ENCODE measurements at places on chromosomes 1 and 21. TPM values are rescaled to one million over a fixed set of nuclear protein-coding genes. Genes with fewer than 3 reads are reported as not detected.

DNA sequence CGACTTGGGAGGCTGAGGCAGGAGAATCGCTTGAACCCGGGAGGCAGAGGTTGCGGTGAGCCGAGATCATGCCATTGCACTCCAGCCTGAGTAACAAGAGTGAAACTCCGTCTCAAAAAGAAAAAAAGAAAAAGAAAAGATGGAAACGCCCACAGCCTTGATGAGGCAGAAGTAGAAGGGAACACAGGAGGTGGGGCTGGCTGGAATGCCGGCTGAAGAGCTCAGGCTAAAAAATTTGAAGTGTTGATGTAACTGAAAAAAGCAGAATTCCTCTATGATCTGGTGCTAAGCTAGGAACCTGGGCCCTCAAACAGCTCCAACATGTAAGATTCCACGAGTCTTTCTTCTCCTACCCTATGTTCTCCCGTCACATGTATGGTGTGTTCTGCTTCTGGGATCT lies 53.6 kb downstream of the SLC66A1 start:
- no peak for DNase-seq

DNA sequence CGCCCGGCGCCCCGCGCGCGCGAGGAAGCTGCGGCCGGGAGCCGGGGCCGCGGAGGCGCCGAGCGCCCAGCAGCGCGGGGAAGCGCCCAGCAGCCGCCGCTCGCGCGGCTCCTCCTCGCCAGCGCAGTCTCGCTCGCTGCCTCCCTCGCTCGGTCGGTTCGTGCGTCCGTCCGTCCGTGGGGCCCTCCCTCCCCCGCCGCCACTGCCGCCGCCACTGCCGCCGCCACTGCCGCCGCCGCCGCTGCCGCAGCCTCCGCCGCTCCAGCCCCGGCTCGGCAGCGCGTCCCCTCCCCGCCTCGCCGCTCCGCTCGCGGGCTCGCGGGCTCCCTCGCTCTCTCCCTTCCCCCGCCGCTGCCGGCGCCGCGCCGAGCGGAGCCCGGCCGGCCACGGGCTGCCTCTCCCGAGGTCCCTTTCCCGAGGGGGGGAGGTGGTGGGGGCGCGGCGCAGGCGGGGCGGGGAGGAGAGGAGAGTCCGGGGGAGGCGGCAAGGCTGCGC lies at the start of gene KCND3:
KCND3 (minus strand) TSS at position 138 of the 495 bp plus-strand sequence.
- peak; percentile 77 for DNase-seq

DNA sequence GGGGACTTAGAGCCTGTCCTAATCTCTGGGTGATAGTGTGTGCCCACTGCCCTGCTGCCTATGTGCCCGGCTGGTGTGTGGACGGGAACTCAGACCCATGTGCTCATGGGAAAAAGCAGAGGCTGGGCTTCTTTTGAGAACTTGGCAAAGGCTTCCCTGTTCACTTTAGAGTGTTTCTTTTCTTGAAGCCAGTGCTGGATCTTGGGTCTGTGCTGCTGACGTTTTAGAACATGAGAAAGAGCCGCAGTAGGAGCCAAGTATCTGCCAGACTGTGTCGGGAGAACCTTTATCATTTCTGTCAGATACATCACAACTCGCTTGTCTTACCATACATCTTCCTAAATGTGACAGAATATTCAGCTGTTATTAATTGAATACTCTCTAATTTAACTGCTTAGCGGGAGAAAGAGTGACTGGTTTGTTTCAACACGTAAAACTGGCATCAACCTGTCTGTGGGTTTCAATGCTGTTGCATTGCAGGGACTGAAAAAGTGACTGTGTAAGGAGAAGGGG lies 195.2 kb downstream of the PBX1 start:
- no peak for DNase-seq

DNA sequence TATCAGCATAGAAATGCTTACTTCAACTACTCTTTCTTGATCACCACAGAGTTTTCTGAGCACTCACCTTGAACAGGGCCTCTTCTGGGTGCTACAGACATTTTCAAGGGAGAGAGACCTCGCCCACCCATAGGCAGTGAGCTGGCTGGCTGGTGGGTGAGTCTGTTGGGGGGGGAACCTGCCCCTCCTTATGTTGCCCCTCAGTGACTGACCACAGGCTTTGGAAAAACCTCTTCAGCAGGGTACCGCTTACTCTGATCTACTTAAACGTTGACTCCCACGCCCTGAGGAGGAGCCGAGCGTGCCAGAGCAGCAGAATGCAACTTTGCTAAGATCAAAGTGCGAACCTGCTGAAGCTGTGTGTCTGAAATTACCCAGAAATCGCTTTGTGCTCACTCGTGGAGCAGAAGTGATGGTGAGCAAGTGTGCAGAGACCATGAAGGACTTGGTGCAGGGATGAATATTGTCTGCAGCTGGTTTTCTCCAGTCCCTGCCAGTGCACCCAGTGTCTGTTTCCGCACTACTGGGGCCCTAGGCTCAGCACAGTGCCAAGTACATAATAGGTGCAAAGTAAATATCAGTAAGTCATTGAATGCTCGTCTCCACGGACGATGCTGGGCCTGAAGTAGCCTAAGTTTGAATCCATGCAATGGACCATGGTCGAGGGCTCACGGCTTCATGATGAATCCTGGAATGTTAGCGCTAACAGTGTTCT lies 158.7 kb upstream of the IRF2BP2 start:
- DNase-seq = no peak

GRCh38 chr1:2638466-2639115 lies 5.8 kb upstream of the MMEL1 start:
- no peak for DNase-seq

GRCh38 chr1:70916034-70916427 lies 131.6 kb downstream of the PTGER3 start:
- DNase-seq = no peak

GRCh38 chr21:45470087-45470515 lies 65.1 kb downstream of the COL18A1 start:
- no peak for DNase-seq

GRCh38 chr1:11650331-11650991 lies 3.8 kb downstream of the FBXO2 start:
- DNase-seq = peak; percentile 90

The SPRR1B gene
- not detected for total RNA-seq

- no peak for DNase-seq
Measured at GRCh38 chr1:116483481-116484309, 87.1 kb downstream of the CD58 start.

GRCh38 chr1:89673251-89673650 lies 40.3 kb downstream of the LRRC8C start:
- DNase-seq = no peak

The THEM5 gene
- not detected for total RNA-seq

DNA sequence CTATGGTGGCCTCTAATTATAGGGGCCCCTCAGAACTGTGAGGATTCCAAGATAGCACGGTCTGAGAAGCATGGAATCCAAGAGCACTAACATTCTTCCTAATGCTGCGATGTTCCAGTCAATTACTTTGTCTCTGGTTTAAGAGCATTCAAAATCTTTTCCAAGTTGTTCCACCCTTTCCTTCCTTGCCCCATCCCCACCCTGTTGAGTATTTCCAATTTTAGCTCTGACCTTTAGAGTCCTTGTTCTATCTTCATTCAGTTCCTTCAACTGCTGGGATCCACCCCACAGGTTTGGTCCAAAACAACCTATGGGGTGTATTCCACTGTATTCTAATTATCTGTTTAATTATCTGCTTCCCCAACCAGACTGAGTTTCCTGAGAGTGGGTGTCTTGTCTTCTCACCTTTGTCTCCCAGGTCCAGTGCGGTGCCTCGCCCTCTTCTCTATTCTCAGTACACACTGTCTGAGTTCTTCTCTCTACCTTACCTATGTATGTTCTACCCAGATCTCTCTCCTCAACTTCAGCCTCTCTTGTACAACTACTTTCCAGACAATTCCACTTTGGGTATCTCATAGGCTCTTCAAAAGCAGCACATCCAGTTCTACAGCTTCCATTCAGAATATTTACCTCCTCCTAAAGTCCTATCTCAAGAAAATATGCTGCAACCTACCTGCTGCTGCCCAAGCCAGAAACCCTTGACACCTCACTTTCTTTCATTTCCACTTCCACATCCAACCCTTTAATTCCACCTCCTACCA lies 25.0 kb upstream of the BCL9 start:
- no peak for DNase-seq

DNA sequence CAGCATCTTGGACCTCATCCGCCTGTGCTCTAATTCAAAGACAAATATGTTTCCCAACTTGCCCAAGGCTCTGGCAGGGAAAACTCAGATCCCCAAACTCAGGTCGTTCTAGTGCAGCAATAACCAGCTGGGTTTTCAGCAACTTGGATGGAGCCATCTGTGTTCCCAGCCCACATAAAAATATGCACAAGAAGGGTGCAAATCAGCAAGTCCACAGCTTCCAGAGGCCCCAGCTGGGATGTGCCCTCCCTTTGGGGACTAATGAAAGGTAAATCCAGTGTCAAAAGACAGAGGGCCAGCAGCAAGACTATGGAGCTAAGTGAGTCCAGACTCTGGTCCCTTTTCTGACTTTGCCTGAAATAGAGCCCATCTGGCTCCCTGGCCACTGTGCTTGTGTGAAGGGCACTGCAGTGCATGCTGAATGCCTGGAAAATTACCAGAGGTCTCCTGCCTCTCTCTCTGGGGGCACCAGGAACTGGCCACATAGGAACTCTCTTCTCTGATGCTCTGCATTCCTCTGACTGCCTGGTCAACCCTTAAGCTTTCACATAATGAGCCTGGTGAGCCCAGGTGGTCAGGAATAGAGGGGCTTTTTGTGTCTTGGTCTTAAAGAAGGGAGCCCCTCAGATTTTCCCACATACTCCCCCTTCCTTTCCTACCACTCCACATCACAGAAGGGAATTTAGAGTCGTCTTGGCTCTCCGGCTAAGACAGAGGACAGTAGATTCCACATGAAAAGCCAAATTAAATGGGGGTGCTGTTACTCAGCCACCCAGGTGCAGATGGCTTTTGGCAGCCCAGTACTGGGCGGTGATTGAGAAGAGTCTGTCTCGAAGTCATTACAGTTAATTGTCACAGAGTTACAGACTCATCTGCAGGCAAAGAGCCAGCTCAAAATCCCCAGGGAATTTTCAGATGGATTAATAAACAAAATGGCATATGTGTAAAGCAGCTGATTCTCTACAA lies 88.1 kb upstream of the C1orf21 start:
- peak; percentile 59 for DNase-seq

GRCh38 chr1:54301497-54301896 lies 101.5 kb downstream of the MRPL37 start:
- peak; percentile 52 for DNase-seq

DNA sequence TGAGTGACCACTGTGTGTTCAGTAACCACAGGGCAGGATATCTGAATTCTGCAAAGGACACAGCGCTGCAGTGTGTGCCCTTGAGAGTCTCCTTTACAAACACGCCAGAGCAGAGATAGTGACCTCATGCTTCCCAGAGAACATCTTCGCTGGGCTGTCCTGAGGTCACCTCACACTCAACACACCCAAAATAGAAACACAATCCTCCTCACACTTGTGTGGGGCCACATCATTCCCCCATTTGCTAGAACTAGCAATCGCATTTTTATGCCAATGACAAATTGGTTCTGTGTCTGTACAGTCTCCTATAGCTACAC lies 140.1 kb upstream of the NRIP1 start:
- DNase-seq = no peak

The BMP8A gene
- 0.12 TPM for total RNA-seq

- peak; percentile 18 for DNase-seq
Measured at GRCh38 chr1:35340519-35340918, 72.0 kb downstream of the ZMYM4 start.

- DNase-seq = no peak
Measured at GRCh38 chr1:231808116-231808515, 181.5 kb downstream of the DISC1 start.

The DNASE2B gene
- total RNA-seq = not detected

- DNase-seq = no peak
Measured at GRCh38 chr1:245863566-245864184, 643.4 kb downstream of the SMYD3 start.

- DNase-seq = no peak
Measured at GRCh38 chr1:24483441-24483840, 19.2 kb upstream of the RCAN3 start.

The CD1D gene
- total RNA-seq = 0.77 TPM

DNA sequence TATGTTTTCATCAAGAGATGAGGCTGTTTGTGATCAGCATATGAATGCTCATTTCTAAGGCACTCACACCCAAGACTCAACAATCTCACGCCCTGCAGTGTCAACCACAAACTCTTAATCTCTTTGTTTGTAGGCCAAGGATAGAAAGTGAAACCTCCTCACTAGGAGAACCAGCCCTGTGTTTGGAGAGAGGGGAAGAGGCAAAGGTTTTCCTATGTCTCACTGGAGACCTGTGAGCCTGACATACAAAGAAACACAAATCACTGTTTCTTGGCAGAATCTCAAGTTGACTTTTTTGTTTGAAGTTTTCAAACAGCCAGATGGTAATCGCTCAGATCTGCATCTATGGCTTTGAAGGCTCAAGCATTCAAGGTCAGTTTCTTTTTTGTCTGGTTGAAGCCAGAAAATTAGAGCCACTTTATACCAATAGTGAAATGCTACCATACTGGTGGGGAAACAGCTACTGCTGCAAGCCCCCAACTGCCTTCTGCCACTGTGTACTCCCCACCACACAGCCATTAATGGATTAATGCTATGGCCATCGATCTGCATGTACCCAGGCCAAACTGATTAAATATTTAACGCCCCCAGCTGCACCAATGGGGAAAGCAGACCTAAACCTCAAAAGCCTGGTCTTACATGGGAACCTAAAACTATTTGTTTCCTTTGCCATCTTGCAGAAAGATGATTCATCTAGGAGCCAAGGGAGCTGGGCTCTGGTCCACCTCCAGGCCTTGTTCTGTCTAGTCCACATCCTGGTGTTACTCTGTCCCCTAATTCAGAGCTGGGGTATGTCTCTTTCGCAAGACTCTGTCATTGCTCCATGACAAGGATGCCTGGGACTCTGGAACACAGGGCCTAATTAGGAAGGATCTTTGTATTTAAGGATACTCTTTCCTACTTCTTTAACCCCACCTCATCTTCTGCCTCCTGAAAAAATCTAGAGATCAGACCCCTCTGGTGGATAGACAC lies 16.3 kb downstream of the PDZK1 start:
- no peak for DNase-seq

The HFM1 gene
- 15.1 TPM for total RNA-seq
